GOT3 (cell line): ENCODE measurements at places on chromosomes 12 and 14.

DNA sequence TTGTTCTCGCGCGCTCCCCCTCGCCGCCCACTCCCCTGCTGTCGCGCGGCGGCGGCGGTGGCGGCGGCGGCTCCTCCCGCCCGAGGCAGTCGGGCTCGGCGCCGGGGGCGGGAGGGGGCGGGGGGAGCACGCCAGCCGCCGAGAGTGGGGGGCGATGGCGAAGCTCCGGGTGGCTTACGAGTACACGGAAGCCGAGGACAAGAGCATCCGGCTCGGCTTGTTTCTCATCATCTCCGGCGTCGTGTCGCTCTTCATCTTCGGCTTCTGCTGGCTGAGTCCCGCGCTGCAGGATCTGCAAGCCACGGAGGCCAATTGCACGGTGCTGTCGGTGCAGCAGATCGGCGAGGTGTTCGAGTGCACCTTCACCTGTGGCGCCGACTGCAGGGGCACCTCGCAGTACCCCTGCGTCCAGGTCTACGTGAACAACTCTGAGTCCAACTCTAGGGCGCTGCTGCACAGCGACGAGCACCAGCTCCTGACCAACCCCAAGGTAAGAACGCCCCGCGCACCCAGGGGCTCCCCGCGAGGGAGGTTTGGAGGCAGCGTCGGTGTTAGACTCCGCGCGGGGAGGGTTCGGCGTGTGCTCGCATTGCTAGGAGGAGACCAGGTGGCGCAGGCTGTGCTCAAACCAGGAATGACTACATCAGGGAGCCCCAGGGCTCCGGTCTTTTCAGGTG lies 629 bp downstream of the KCNMB4 start:
- DNase-seq, result peak; percentile 99

DNA sequence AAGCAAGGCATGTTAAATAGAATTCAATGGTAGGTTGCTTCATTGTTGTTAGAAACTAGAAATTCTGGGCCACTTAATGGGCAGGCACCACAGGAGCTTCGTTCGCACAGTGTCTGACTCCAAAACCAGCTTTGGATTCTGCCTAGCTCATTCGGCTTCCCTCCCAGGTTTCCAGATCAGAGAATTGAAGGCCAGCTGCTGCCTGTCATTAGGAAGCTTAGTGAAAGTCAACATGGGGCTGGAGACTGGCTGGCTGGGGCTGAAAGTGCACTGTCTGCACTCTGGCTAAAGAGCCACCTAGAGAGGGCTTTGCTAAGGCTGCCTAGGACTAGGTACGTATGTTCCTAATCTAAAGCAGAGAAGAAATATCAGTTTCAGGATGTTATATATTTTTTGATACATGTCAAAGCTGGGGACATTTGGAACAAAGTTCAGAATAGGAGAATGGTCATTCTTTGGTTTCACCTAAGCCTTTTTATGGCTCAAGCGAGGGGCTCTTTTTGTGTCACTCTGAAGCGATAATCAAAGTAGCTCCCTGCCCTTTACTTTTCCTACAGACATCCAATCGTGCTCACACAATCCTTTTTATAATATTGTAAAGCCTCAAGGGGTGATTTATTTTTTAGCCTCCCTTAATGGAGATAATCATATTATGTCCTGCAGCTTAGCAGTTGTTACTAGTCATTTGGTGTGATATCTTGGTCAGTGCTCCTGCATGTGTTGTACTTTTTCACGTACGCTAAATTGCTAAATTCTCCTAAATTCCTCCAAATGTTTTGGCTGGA lies 238.5 kb upstream of the NAV3 start:
- DNase-seq, result no peak

DNA sequence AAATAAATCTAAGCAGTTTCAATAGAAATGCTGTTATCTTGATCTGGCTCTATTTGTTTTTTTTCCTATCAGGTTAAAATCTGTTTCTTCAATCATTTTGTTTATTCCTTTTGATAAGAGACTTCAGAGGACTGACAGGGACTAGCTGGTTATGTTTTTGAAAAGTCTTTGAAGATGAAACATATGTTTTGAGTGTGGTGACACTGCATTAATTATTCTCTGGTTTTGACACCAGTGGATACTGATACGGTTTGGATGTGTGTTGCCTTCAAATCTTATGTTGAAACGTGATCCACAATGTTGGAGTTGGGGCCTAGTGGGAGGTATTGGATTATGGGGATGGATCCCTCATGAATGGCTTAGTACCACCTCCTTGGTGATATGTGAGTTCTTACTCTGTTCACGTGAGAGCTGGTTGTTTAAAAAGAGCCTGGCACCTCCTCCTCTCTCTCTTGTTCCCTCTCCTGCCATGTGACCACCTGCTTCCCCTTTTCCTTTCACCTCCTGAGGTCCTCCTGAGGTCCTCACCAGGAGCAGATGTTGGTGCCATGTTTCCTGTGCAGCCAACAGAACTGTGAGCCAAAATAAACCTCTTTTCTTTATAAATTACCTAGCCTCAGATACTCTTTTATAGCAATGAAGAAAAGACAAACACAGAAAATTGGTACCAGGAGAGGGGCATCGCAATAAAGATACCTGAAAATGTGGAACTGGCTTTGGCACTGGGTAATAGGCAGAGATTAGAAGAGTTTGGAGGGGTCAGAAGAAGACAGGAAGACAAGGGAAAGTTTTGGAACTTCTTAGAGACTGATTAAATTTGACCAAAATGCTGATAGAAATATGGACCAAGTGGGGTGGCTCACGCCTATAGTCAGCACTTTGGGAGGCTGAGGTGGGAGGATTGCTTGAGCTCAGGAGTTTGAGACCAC lies 23.0 kb downstream of the RASSF3 start:
- DNase-seq, result no peak

DNA sequence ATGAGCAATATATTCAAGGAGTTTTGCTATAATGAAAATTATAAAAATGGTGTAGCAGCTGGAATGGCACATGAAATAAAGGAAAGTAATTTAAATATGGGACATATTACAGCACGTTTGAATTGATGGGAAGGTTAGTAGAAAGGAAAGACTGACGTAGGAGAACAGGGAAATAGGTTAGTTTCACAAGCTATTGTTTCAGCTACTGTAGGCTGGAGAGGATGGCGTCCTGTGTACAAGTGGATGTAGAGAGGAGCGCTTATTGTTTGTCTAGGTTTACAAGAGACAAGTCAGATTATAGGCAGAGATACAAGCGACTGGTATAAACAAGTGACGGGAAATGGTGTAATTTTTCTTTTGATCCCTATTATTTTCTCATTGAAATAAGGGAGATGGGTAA lies 431.2 kb upstream of the PDE3A start:
- no peak for DNase-seq

GRCh38 chr14:40074169-40074568 lies 641.9 kb upstream of the FBXO33 start:
- no peak for DNase-seq

- DNase-seq, result no peak
These were observed 3.8 kb upstream of the PDE3A start for GRCh38 chr12:20364501-20364900.

DNA sequence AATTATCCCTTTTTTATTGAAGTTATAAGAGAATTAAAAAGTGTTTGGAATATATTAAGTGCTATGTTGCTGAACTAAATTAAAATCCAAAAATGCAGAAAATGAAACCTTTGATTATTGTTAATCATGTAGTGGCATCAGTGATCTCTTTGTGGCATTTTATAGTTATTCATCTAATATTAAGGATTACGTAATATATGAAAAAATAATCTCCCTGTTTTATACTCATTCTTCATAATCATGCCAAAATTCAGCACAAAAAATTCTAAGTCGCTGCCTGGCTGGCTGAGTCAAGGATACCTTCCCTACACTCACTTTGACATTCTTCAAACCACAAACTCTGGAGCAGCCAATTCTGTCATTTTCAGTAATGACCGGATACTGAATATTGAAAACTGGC lies 63.7 kb downstream of the ARL1 start:
- no peak for DNase-seq

DNA sequence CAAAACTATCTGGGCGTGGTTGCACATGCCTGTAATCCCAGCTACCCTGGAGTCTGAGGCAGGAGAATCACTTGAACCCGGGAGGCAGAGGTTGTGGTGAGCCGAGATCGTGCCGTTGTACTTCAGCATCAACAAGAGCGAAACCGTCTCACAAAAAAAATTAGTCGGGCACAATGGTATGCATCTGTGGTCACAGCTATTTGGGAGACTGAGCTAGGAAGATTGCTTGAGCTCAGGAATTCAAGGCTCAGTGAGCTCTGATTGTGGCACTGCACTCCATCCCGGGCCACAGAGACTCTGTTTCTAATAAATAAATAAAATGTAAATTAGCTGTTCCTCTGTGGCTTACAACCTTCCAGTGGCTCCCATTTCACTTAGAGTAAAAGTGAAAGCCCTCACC lies 28.0 kb downstream of the RCOR1 start:
- no peak for DNase-seq

DNA sequence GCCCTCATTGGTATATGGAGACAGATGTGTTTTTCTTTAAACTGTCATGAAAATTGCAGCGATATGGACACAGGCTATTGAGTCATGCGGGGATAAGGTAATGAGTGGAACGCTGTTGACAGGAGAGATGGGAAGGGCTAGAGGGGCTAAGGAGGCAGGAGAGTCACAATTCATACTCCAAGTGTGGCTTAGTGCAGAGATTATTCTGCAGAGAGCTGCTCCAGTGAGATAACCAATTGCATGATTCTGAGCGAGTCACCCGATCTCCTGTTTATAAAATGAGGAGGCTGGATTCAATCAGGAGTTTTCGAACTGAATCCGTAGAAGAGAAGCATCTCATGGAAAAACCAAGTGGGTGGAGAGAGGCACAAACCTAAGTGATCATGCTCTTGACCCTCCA lies 106.4 kb upstream of the PLEKHG7 start:
- DNase-seq, result no peak

- DNase-seq, result no peak
These were observed 64.9 kb downstream of the LLPH start for GRCh38 chr12:66065641-66066136.

DNA sequence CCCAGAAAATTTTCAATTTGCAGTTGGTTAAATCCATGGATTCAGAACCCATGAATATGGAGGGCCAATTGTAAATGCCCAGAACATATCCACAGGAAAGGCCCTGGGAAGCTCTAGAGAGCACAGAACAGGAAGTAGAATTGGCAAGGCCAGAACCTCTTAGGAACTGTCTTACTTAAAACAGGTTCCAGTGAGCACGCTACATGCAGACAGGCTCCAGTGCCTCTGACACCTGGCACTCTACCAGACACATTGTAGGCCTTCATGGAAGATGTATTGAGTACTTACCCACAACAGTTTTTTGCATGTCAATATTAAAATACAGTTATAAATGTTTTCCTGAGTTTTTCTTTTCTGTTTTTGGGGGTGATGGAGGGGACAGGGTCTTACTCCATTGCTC lies 188.2 kb upstream of the FRMD6 start:
- DNase-seq, result no peak

DNA sequence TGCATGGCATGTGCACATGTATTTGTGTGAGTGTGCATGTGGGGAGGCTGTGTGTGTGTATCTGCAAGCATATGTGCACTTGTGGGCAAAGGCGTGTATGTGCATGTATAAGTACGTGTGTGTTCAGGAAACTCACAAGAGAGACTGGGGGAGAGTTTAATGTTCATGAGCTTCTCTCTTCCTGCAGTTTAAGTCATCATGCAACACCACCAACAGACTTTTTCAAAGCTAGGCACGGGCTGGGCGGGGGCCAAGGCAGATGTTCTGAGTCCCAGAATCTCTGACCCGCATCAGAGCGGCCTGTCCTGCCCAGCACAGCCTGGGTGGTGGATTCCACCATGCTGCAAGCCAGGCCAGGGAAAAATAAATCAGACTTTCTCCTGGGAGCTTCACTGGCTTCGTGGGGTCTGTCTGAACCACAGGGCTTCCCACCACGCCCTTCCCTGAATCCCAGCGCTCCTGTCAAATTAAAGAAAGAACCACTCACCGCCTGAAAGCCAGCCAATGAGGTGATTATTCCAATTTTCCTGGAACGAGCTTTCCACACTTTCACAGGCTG lies 75.7 kb downstream of the PITPNM2 start:
- no peak for DNase-seq

- no peak for DNase-seq
These were observed 464.0 kb downstream of the RAD51B start for GRCh38 chr14:68283378-68284123.

DNA sequence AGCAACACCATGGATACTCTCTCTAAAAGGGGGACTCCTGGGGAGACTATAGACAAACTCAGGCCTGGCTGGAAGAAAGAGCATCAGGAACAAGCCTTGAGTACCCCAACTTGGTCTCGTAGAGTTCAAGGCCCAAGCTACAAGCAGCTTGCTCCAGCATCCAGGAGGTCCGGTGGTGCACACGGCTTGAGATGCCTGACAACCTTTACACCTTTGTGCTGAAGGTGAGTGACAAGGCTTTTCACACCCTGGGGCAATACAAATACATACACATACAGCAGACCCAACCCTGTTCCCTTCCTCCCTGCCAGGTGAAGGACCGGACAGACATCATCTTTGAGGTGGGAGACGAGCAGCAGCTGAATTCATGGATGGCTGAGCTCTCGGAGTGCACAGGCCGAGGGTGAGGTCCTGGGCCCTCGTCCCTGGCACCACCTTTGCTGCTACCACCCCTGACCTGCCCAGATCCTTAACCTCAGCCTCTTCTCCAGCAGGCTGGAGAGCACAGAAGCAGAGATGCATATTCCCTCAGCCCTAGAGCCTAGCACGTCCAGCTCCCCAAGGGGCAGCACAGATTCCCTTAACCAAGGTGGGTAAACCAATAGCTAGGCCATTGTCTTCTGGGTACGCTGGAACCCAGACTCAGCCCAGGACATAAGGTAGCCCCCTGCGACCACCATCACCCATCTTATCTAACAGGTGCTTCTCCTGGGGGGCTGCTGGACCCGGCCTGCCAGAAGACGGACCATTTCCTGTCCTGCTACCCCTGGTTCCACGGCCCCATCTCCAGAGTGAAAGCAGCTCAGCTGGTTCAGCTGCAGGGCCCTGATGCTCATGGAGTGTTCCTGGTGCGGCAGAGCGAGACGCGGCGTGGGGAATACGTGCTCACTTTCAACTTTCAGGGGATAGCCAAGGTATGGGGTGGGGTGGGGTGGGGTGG lies 41.2 kb downstream of the SH2B3 start:
- DNase-seq, result no peak

GRCh38 chr14:32211068-32211404 lies 8.0 kb upstream of the RNU6-8 start:
- no peak for DNase-seq

DNA sequence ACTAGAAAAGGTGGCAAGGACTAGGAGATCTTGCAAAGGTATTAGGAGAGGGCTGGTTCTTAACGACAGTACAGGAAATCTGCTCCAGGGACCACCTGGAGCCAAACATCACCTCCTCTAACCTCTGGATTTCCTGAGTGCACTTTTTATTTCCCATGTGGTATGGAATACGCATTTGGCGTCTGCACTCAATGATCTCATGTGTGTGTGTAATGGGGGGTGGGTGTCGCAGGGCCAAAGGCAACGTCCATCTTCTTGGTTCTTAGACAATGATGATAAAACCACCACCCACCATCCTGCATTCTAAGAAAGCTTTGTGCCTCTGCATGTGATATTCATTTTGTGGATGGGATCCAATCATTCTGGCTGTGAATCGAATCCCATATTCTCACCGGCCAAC lies 68.8 kb downstream of the CLMN start:
- no peak for DNase-seq
